ENCODE measurements at places on chromosomes 4 and X. TPM values are rescaled to one million over a fixed set of nuclear protein-coding genes. Genes with fewer than 3 reads are reported as not detected.
A peak's percentile ranks its signal among the peaks of the same experiment; 100 is the strongest.

Gene FGFR3
- total RNA-seq: 185 TPM

Gene RGN
- 7.3 TPM for total RNA-seq

Gene MAP7D3
- 5.8 TPM for total RNA-seq

Gene LDB2
- 0.82 TPM for total RNA-seq

- H3K27me3 ChIP-seq: peaks cover 10% of the 10 kb centered on the region
- DNase-seq: no peak
- no peak overlapping the region for H3K27ac ChIP-seq
- H3K4me1 ChIP-seq: peaks cover 13% of the 10 kb centered on the region
- no peak overlapping the region for H3K4me3 ChIP-seq
- no peaks in the 10 kb centered on the region for H3K36me3 ChIP-seq
Measured at GRCh38 chrX:103779141-103779789, 2.6 kb downstream of the PLP1 start.

- H3K4me3 ChIP-seq: no peak overlapping the region
- peaks cover 15% of the 10 kb centered on the region for H3K36me3 ChIP-seq
- DNase-seq: no peak
- peaks cover 10% of the 10 kb centered on the region for H3K4me1 ChIP-seq
Measured at GRCh38 chrX:7261672-7262332, 113.8 kb upstream of the PUDP start.

- no peak overlapping the region for H3K4me3 ChIP-seq
- DNase-seq: no peak
- no peak overlapping the region for H3K27ac ChIP-seq
- H3K4me1 ChIP-seq: no peaks in the 10 kb centered on the region
Measured at GRCh38 chr4:147299205-147299604, 181.7 kb upstream of the EDNRA start.

- H3K27ac ChIP-seq: no peak overlapping the region
- no peaks in the 10 kb centered on the region for H3K27me3 ChIP-seq
- H3K4me1 ChIP-seq: peaks cover 4% of the 10 kb centered on the region
- H3K36me3 ChIP-seq: no peaks in the 10 kb centered on the region
Measured at GRCh38 chr4:79467246-79467932, 59.4 kb upstream of the GK2 start.

DNA sequence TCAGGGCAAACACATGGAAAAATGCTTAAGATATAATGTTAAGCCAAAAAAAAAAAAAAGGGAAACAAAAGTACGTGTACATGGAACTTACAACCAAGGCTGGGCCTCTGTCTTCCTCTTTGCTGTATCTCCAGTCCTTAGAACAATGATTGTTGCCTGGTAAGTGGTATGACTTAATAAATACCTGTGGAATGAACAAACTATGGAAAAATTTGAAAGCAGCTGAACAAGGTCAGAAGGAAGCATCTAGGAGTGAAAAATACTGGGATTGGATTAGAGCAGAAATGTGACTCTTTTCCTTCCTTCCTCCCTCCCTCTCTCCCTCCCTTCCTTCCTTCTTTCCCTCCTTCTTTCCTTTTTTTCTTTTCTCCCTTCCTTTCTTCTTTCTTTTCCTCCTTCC is 54.2 kb upstream of the SMIM10 start:
- no peaks in the 10 kb centered on the region for H3K27me3 ChIP-seq
- H3K36me3 ChIP-seq: no peaks in the 10 kb centered on the region
- no peak for DNase-seq
- H3K4me1 ChIP-seq: peaks cover 4% of the 10 kb centered on the region
- H3K27ac ChIP-seq: no peak overlapping the region
- no peak overlapping the region for H3K4me3 ChIP-seq

- no peaks in the 10 kb centered on the region for H3K4me1 ChIP-seq
Measured at GRCh38 chrX:136067097-136067496, 80.2 kb upstream of the FHL1 start.

DNA sequence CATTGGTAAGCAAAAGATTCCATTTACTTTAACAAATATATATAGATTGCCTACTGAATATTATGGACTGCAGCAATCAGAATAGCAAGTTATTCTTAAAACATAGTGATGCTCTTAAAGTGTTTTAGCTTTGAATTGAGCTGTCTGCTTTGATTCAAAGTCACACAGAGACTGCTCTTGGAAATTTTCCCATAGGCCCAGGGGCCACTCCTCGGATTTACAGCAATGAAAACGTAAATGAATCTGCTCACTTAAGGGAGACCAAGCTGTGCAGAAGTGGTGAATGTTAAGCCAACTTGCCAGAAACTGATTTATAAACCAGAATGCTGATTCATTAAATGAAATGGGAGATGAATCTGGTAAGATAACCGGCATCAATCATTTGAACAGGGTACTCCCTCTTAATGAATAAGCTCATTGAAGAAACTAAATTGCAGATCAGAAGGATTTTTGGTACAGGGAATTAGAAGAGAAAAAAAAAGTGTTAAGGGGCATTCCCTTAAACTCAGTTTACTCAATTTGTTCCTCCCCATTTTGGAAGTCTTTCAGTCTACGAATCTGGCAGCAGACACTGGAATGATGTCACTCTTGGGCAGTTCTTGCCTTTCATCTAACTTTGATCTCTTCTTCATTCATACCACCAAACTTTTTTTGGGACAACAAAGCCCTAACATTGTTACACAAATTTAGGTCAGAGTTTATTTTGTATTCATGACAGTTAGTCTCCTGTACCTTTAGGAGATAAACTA is 363.3 kb upstream of the MAGEB2 start:
- no peak overlapping the region for H3K4me3 ChIP-seq
- no peak overlapping the region for H3K27ac ChIP-seq
- H3K27me3 ChIP-seq: no peaks in the 10 kb centered on the region
- H3K36me3 ChIP-seq: no peaks in the 10 kb centered on the region
- peaks cover 9% of the 10 kb centered on the region for H3K4me1 ChIP-seq
- no peak for DNase-seq

Gene SULT1E1
- total RNA-seq: 15.3 TPM

Gene FAM50A
- 65.8 TPM for total RNA-seq

Gene SLBP
- total RNA-seq: 56.5 TPM

- no peaks in the 10 kb centered on the region for H3K27me3 ChIP-seq
- H3K36me3 ChIP-seq: no peaks in the 10 kb centered on the region
- DNase-seq: no peak
- peaks cover 4% of the 10 kb centered on the region for H3K4me1 ChIP-seq
- H3K27ac ChIP-seq: no peak overlapping the region
Measured at GRCh38 chr4:11039634-11040131, 355.1 kb upstream of the CLNK start.

- H3K27me3 ChIP-seq: peaks cover 38% of the 10 kb centered on the region
- H3K36me3 ChIP-seq: no peaks in the 10 kb centered on the region
- no peak for DNase-seq
- no peaks in the 10 kb centered on the region for H3K4me1 ChIP-seq
- H3K27ac ChIP-seq: no peak overlapping the region
Measured at GRCh38 chrX:151977923-151978322, 3.4 kb upstream of the GABRE start.

DNA sequence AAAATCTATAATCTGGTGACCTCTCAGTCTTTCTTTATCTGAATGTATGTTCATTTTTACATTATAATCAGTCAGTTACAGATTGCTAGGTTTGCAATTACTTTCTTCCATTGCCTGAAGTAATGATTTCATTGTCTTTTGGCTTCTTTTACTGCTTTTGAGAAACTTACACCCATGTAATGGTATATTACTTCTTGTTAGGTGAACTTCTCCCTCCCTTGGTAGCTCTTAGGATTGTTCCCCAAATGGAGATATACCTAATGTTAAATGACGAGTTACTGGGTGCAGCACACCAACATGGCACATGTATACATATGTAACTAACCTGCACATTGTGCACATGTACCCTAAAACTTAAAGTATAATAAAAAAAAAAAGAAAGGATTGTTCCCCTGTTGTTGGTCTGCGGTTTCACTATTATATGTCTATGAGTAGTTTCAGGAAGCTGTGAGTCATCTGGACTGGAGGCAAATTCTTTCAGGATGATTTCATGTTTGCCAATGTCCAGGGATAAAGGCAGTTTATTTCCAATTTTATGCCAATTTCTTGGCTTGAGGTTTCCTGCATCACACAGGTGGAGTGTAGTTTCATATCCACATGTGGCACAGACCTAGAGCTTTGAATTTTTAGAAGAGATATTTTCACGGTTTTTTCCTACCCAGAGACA is 21.8 kb downstream of the SPANXC start:
- H3K4me1 ChIP-seq: no peaks in the 10 kb centered on the region
- H3K4me3 ChIP-seq: no peak overlapping the region
- no peaks in the 10 kb centered on the region for H3K27me3 ChIP-seq
- no peaks in the 10 kb centered on the region for H3K36me3 ChIP-seq

DNA sequence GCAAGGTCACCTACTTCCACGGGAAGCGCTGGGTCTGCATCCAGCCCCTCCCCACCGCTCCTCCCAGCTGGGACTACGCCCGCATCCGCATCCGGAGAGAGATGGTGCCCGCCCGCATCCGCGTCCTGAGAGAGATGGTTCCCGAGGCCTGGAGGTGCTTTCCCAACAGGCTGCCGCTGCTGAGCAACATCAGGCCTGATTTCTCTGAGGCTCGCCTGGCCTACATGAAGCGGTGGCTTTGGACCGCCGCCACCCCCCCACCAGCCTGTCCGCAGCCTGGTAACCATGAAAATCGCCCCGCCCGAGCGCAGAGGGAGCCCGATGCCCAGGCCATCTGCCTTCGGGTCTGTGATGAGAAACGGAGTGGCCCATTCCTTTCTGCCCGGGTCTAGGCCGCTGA is 18.1 kb downstream of the CLTRN start:
- H3K27me3 ChIP-seq: no peaks in the 10 kb centered on the region
- no peak overlapping the region for H3K27ac ChIP-seq
- peaks cover 3% of the 10 kb centered on the region for H3K4me1 ChIP-seq
- H3K36me3 ChIP-seq: no peaks in the 10 kb centered on the region
- no peak overlapping the region for H3K4me3 ChIP-seq

Gene PRDM8
- total RNA-seq: 0.38 TPM

DNA sequence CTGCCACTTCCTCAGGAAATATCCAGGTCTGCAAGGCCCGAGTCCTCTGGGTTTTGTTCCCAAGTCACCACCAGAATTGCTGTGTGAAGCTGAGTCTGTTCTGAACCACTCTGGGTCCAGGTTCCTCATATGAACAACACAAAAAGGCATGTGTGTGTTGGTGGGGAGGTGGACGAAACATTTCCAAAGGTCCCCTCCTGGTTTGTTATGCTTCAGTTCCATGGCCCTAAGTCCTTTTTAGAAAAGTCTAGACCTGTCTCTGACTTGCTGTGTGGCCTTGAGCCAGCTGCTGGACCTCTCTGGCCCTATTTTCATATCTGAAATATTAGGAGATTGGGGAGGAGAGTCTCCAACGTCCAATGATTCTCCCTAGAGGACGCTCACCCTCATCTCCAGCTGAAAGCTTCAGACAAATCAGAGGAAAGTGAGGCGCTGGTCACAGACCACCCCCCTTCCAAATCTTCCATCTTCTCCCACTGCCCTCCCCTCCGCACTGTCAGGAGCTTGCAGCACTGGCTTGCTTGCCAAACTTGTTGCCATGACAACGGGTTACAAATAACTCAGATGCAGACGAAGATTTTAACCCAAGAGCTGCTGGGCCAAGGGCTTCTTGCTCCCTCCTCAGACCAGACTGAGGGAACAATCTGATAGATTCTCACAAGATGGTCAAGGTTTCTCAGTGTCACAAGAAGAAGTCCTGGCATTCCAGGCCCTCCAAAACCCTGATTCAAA is 64.5 kb downstream of the SMC1A start:
- H3K4me1 ChIP-seq: no peaks in the 10 kb centered on the region
- DNase-seq: no peak
- H3K36me3 ChIP-seq: no peaks in the 10 kb centered on the region
- H3K27ac ChIP-seq: no peak overlapping the region
- no peak overlapping the region for H3K4me3 ChIP-seq

GRCh38 chr4:87058356-87059073 is 123.7 kb downstream of the AFF1 start:
- peaks cover 47% of the 10 kb centered on the region for H3K4me1 ChIP-seq
- no peak for DNase-seq
- H3K36me3 ChIP-seq: peaks cover 9% of the 10 kb centered on the region
- H3K27ac ChIP-seq: peak overlapping the region; percentile 15

Gene OPRPN
- not detected for total RNA-seq

Gene WDFY3
- total RNA-seq: 115 TPM

Gene SHROOM2
- 10.5 TPM for total RNA-seq

GRCh38 chrX:107871136-107871535 is 45.5 kb downstream of the MID2 start:
- no peak overlapping the region for H3K4me3 ChIP-seq
- H3K4me1 ChIP-seq: no peaks in the 10 kb centered on the region
- H3K27me3 ChIP-seq: no peaks in the 10 kb centered on the region

Gene GCNA
- total RNA-seq: 3.9 TPM

Gene TRMT2B
- 18.8 TPM for total RNA-seq

GRCh38 chrX:43862434-43862833 is 19.8 kb downstream of the MAOB start:
- H3K27me3 ChIP-seq: no peaks in the 10 kb centered on the region
- no peak overlapping the region for H3K27ac ChIP-seq
- DNase-seq: no peak
- no peaks in the 10 kb centered on the region for H3K4me1 ChIP-seq

DNA sequence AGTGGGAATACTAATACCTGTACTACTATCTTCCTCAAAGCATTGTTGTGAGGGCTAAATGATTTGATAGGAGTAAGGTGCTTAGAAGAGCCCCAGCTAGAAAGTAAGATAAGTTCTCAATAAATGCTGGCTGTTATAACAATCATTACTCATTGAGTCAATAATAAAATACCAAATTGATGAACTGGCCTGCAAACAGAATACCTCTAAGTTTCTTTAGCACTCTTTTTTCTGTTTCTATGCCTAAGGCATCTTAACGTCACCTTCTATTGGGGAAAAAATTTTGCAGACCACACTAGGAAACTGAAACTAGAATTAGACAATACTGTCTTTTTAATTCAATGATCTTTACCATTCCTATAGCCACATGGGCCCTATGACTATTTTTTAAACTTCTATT is 1.2 kb downstream of the CLTRN start:
- peaks cover 21% of the 10 kb centered on the region for H3K4me1 ChIP-seq
- H3K27ac ChIP-seq: no peak overlapping the region
- no peak for DNase-seq
- H3K27me3 ChIP-seq: no peaks in the 10 kb centered on the region

DNA sequence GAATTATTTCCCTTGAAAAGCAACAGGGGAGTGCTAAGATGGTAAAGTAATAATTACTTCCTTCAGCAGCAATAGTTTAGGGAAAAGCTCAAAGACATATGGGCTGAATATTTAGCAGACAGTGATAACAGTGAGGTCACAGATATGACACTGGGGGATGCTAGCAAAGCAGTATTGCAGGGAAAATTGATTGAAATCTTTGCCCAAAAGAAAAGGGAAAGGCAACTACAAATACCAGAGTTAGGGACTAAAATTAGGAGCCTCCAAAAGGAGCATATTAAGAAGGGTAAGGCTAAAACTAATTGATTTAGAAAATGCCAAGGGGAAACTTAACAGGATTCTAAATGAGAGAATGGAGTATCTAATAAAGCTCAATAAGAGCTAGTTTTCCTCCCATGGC is 1191.3 kb upstream of the TENM3 start:
- H3K4me3 ChIP-seq: no peak overlapping the region
- H3K27ac ChIP-seq: no peak overlapping the region
- no peaks in the 10 kb centered on the region for H3K27me3 ChIP-seq
- DNase-seq: no peak
- peaks cover 5% of the 10 kb centered on the region for H3K4me1 ChIP-seq
